ENCODE measurements at places on chromosomes 13 and 19.

- DNase-seq = peak; percentile 92
Measured at GRCh38 chr19:58033741-58034476, at the start of gene ZSCAN1. Gene ZSCAN1 (plus strand): TSS chr19:58034025. CDS start chr19:58037837, 3,812 bp downstream.

- no peak for DNase-seq
Measured at GRCh38 chr13:113065406-113066141, 40.0 kb upstream of the F7 start.

DNA sequence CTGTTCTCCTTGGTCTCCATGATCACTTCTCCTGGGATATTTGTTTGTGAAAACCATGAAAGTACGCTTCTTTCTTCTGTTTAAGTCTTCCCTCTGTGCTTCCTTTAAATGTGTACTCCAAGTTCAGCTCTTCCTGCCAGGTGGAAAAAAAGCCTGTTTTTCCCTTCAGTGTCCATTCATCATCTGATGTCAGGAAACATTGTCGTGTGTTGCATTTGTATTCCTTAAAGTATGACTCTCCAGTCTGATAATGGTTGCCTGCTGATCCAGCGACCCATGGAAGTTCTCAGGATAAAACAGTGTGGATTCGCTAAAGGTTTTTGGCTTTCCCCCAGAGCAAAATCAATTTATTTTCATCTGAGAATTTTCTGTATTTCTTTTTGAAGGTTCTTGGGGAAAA lies 22.3 kb downstream of the SACS start:
- DNase-seq = no peak

DNA sequence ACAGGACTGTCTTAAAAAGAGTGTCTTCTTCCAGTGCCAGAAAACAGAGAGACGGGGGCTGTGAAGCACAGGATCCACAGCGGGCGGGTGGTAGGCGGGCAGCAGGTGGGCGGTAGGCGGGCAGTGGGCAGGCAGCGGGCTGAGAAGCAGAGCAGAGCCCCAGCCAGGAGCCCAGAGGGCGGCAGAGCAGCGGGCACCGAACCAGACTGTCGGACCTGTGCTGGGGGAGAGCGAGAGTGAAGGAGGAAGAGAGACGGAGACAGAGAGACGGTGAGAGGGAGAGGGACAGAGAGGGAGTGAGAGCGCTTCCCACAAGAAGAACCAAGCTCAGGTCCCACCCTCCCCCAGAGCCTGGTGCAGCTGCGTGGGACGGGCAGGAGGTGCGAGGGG lies 30.3 kb downstream of the RASA3 start:
- no peak for DNase-seq

GRCh38 chr19:39631178-39631577 lies 24.5 kb upstream of the LGALS16 start:
- DNase-seq = no peak

DNA sequence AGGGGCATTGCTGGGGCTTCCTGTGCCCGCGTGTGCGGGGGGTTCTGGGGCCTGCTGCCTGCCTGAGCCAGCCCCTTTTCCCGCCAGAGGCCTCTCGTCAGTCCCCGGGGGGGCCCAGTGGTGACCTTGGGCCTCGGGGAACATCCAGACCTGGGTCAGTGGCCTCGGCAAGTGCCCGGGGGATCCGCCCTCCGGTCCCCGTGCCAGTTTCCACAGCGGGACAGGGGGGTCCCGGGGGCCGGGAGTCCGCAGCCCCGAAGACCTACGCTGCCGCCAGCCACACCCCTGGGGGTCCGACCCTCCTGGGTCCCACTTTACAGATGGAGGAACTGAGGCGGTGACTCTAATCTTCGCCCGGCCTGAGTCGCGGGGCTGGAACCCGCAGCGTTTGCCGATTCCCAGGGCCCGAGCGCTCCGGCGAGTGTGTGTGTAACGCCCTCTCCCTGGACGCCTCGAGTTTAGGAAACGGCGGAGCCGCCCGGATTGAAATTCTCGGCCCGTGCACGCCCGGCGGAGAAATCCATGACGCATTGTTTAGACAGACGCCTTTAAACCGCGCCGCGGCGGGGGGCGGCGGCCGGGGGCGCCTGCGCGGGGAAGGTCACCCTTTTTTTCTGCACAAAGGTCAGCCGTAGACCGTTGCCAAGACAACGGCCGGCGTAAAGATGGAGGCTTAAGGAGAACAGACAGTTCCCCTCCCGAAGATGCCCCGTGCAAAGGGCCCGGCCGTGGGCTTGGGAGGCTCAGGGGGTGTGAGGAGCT lies 39.3 kb downstream of the EFNA2 start:
- DNase-seq = peak; percentile 71

- DNase-seq = no peak
Measured at GRCh38 chr13:44694842-44695241, 118.7 kb upstream of the TSC22D1 start.

- no peak for DNase-seq
Measured at GRCh38 chr19:36043952-36044351, 10.1 kb downstream of the THAP8 start.

GRCh38 chr19:19487950-19488874 lies 27.1 kb downstream of the TSSK6 start:
- DNase-seq = peak; percentile 55

- DNase-seq = no peak
Measured at GRCh38 chr13:41017159-41017558, 2.0 kb downstream of the ELF1 start.

- peak; percentile 44 for DNase-seq
Measured at GRCh38 chr19:46480415-46480814, 9.1 kb upstream of the PNMA8A start.

DNA sequence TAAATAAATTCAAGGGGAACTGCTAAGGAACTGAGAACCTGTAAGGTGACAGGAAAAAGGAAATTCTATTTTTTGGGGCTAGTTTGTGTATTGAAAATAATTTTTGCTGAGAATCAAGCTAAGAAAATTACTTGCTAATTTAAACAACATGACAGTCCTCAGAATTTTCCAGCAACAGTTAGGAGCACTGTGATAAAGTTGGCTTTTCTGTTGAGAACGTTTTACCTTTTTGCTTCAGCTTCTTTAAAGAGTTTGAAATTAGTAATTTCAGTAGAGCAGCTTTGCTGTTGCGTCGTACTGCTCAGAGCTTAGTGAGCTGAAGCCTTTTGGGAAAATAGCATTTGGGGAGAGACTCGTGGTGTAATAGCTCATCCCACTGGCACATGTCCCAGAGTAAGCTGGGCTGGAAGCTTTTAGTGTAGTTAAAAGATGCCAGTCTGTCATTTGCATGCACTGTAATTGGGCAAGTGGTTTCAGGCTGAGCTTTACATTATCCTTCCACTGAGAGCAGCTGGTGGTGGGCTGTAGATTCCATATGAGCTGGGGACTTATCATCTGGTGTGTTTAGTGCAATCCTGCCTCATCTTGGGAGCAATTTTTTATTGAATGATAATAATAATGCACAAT lies 69.8 kb downstream of the LRCH1 start:
- peak; percentile 30 for DNase-seq

GRCh38 chr13:28408863-28409262 lies 86.1 kb downstream of the FLT1 start:
- no peak for DNase-seq

GRCh38 chr13:107299717-107300116 lies 731.8 kb upstream of the ARGLU1 start:
- no peak for DNase-seq

DNA sequence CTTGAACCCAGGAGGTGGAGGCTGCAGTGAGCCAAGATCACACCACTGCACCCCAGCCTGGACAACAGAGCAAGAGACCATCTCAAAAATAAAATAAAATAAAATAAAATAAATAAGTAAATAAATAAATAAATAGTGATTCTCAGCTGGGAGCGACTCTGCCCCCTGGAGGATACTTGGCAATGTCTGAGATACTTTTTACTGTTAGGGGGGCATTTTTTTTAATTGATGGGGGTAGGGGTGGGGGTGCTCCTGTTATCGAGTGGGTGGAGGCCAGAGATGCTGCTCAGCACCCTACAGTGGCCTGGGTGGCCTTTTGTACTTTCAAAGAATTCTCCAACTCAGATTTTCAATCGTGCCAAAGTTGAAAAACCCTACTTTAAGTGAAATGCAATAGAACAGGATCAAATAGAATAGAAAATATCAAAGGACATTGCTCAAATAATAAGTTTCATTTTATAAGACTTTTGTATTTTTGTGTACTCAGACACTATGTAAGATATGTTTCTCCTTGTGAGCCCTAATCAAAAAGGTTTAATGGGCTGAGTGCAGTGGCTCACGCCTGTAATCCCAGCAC lies 7.1 kb upstream of the CLPP start:
- no peak for DNase-seq

DNA sequence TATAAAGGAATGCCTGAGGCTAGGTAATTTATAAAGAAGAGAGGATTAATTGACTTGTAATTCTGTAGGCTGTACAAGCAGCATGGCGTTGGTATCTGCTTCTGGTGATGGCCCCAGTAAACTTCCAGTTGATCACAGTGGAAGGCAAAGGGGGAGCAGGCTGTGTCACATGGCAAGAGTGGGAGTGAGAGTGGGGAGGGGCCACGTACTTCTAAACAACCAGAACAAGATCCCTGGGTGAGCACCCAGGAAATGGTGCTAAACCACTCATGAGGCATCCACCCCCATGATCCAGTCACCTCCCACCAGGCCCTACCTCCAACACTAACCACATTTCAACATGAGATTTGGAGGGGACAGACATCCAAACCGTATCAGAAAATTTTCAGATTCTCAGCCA lies 3.0 kb upstream of the RNF113B start:
- no peak for DNase-seq

DNA sequence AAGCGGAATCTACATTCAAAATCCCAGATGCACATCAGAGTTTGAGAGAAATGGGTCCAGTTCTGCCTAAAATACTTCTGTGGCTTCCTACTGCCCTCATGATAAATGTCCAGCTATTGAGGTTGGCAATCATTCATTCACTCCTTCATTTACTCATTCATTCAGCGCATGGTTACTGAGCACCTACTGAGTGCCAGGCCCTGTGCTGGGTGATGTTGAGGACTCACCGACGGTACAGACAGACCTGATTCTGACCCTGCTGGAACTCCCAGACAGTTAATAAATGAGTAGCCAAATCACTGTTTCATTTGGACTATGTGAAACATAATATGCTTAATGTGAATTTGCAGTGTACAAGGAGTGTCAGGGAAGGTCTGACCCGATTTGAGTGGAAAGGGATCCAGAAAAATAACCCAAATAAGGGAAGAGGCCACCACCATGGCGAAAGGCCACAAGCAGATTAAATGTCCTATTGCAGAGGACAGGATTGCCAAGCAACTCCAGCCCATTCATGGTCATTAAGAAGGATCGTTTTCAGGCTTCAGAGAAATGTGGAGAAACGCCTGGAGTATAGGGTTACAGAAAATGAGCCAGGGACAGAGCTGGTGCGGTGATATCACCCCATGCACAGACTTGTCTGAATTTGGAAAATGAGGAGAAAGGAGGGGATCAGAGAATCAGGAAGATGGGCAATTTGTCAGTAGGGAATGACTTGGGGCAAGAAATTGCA lies 20.5 kb downstream of the DYRK1B start:
- DNase-seq = no peak

- DNase-seq = peak; percentile 57
Measured at GRCh38 chr13:60019119-60019993, 144.4 kb downstream of the DIAPH3 start.

DNA sequence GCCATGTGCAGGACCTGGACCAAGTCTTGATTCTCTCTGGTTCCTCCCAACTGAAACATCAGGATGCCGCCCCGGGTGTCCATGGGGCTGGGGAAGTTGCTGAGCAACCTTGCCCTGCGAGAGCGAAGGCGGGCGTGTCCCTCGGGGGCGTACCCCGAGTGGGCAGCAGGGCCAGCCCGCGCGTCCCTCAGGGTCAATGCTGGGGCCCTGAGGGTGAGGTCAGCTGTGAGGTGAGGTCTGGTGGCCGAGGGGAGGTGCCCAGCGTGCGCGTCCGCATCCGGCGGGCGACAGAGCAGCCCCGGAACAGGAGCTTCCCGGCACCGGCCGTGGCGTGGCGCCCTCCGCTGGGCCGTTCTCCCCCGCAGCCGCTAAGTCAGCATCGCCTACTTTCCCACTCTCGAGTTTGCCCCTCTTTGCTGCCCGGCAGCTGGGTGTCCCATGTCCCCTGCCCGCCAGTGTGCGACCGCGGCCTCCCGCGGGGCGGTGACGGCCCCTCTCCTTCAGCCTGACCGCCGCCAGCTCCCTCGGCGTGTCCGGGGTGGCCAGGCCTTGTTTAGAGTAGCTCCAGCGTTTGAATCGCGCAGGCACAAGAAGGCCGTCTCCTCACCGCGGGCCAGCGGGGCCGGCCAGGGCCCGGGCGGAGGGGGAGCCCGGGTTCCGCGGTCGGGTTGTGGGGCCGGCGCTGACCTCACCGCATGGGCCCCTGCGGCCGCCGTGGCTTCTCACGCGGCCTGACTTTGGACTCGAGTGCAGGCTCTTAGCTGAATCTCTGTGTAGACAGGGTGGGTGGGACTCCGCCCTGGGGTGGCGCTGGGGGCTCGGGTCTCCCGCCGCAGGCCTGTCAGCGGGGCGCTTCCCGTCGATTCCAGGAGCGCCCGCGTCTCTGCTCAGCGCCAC lies 33.0 kb downstream of the GJA3 start:
- peak; percentile 48 for DNase-seq

- no peak for DNase-seq
Measured at GRCh38 chr13:114074671-114075315, 57.6 kb downstream of the RASA3 start.

- DNase-seq = no peak
Measured at GRCh38 chr13:81988567-81988966, 1647.6 kb upstream of the SPRY2 start.
